OCI-LY7 (cell line): ENCODE measurements at places on chromosomes 4 and X. TPM values are rescaled to one million over a fixed set of nuclear protein-coding genes. Genes with fewer than 3 reads are reported as not detected.

Gene CYTL1
- not detected in 2 replicates for total RNA-seq

Gene GABRE
- total RNA-seq, result not detected in 2 replicates

Gene SORBS2
- 43.5 and 46.7 TPM in 2 replicates for total RNA-seq

Gene ERVMER34-1
- not detected in 2 replicates for total RNA-seq

Gene SHROOM4
- total RNA-seq, result not detected in 2 replicates

Gene LUZP4
- not detected in 2 replicates for total RNA-seq

Gene KLF3
- total RNA-seq, result 0.23 TPM in 1 of 2 replicates, not detected in the other

Gene S100G
- not detected in 2 replicates for total RNA-seq

Gene SOD3
- total RNA-seq, result not detected in 2 replicates

Gene FMR1NB
- not detected in 2 replicates for total RNA-seq

Gene EDA2R
- 3.7 and 4.8 TPM in 2 replicates for total RNA-seq

Gene CENPU
- 132 and 160 TPM in 2 replicates for total RNA-seq

Gene SLC9B2
- 36.5 and 38.5 TPM in 2 replicates for total RNA-seq

Gene NOP14
- 56.7 and 66.2 TPM in 2 replicates for total RNA-seq

Gene OPRPN
- not detected in 2 replicates for total RNA-seq

Gene SPANXB1
- not detected in 2 replicates for total RNA-seq

Gene ABCD1
- total RNA-seq, result 8.8 TPM in 2 replicates

Gene CCDC160
- total RNA-seq, result not detected in 2 replicates

Gene RGN
- not detected in 2 replicates for total RNA-seq

Gene SLITRK2
- not detected in 2 replicates for total RNA-seq

Gene USP51
- 2.7 and 2.9 TPM in 2 replicates for total RNA-seq

Gene RADX
- 34.0 and 35.7 TPM in 2 replicates for total RNA-seq

Gene SPATA18
- not detected in 2 replicates for total RNA-seq

Gene ARHGAP10
- 0.11 and 0.24 TPM in 2 replicates for total RNA-seq

Gene CXCL11
- 0.40 TPM in 1 of 2 replicates, not detected in the other for total RNA-seq

Gene MAB21L2
- total RNA-seq, result not detected in 2 replicates

Gene GSX2
- not detected in 2 replicates for total RNA-seq

Gene MCUB
- 64.4 and 67.8 TPM in 2 replicates for total RNA-seq
